Anterior cingulate cortex (tissue), 58 donors: ENCODE measurements at places on chromosomes 4 and X.

GRCh38 chr4:188005561-188005960, 10.0 kb downstream of the ZFP42 start:
- no peak for DNase-seq

DNA sequence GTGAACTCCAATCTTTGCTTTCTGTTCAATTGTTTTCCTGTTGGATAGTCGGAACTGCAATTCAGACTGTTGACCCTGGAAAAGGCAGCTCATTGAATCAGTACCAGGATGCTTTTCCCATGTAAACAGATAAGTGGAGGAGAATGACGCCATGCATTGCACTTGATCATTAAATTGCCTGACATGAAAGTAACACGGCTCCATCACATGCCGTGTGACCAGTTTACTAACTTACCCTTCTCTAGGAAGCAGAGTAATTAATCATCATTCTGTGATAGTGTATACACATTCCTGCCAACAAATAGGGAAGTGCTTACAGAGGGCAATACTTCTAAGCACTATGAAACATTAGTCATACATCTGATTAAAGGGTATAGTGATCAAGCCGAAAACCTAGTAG, 101.4 kb downstream of the PPARGC1A start:
- no peak for DNase-seq

- DNase-seq = no peak
These were observed 18.8 kb upstream of the NWD2 start for GRCh38 chr4:37225778-37226177.

DNA sequence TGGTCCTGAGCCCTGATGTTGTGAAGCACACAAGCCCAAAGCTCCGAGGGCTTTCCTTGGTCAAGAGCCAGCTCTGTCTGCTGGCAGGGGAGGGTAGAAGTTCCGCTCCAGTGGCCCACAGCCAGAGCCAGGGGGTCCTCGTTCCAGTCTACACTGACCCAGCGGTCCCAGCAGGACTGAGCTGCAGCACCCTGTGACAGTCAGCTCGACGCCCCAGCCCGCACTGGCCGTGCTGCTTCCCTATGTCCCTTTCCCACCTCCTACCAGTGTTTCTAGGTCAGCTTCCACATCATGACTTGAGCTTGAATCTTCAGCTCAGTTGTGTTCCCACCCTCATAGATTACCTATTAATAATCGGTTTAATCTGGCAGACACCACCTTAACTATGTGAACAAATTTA, 22.5 kb upstream of the DCTD start:
- no peak for DNase-seq
